ENCODE measurements at places on chromosomes 3 and 15. TPM values are rescaled to one million over a fixed set of nuclear protein-coding genes. Genes with fewer than 3 reads are reported as not detected.

The AHSG gene
- total RNA-seq: not detected

The DGKG gene
- 5.3 TPM for total RNA-seq

The CLEC3B gene
- 10.3 TPM for total RNA-seq

The CKMT1A gene
- not detected for total RNA-seq

All from psoas muscle (tissue), 8 donors.